ENCODE measurements at places on chromosomes 7 and 10.

DNA sequence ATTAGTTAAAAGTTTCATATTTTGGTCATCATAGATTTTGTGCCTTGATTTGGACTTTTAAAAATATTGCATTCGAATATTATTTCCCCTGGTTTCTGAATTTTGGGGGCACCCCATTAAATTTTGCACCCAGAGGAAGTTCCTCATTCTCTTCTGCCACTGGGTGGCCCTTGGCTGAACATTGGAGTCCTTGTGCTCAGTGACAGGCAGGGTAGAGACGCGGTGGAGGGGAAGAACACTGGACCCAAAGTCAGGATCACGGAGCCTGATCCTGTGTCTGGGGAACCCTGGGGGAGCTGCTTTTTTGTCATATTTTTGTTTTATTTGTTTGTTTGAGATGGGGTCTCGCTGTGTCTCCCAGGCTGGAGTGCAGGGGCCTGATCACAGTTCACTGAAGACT lies 74.7 kb downstream of the MKI67 start:
- no peak for DNase-seq

GRCh38 chr10:124651402-124651891 lies 92.7 kb downstream of the FAM53B start:
- no peak for DNase-seq

- DNase-seq = no peak
Measured at GRCh38 chr10:94251568-94251967, 111.2 kb downstream of the NOC3L start.

- peak; percentile 59 for DNase-seq
Measured at GRCh38 chr7:27640884-27641574, 21.7 kb downstream of the HIBADH start.

DNA sequence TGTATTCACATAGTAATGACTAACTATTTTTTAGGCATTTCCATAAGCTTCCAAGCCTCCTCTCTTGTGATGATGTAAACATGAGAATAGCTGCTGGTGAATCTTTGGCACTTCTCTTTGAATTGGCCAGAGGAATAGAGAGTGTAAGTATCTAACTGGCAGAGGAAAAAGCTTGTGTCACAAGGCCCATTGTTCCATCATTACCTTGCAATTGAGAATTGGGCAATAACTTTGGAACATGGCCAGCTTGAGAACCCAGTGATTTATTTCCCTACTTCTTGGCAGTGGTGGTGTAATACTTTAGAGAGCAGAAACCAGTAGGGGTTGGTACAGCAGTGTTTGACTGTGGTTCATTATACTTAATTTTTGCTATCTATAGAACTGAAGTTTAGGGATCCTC lies 12.0 kb downstream of the IFRD1 start:
- DNase-seq = no peak

GRCh38 chr7:66668677-66669076 lies 40.0 kb downstream of the KCTD7 start:
- no peak for DNase-seq

DNA sequence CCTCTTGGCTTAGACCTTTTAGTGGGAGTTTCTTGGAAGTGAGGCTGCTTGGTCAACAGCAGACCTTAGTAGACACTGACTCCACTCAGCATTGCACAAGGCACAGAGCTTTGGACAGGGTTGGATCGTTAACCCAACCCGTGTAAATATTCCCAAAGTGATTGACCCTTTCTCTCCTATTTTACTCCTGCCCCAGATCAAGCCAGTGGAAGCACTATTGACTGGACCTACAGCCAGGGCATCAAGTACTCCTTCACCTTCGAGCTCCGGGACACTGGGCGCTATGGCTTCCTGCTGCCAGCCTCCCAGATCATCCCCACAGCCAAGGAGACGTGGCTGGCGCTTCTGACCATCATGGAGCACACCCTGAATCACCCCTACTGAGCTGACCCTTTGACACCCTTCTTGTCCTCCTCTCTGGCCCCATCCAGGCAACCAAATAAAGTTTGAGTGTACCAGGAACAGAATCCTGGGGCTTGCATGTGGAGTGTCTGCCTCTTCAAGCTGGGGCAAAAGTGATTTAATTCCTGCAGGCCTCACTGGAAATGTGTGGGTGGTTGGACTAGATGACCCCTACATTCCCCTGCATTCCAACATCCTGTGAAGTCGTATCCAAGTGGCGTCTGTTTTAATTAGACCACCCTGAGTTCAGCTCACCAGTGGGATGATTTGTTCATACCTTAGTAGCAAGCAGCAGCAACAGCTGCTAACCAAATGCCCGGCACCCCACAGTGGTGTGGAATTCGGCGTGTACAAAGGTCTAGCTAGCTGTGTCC lies 7.5 kb downstream of the CPA1 start:
- peak; percentile 61 for DNase-seq

DNA sequence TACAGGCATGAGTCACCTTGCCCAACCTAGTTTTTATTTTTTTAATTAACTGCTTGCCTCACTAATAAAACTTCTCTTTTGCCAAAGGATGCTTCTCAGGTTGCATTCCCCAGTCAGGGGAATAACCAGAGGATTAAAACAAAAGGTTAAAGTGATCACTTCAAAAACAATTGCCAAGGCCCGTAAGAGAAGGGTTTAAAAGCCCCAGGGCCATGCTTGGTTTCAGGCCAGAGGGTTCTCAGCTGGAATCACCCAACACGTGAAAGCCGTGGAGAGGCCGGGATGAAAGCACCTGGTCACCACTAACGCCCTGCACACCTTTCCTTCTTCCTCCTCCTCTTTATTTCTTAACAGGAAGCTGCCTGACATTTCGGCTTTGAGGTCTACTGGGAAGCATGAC lies 587.5 kb downstream of the PTPRN2 start:
- DNase-seq = no peak

DNA sequence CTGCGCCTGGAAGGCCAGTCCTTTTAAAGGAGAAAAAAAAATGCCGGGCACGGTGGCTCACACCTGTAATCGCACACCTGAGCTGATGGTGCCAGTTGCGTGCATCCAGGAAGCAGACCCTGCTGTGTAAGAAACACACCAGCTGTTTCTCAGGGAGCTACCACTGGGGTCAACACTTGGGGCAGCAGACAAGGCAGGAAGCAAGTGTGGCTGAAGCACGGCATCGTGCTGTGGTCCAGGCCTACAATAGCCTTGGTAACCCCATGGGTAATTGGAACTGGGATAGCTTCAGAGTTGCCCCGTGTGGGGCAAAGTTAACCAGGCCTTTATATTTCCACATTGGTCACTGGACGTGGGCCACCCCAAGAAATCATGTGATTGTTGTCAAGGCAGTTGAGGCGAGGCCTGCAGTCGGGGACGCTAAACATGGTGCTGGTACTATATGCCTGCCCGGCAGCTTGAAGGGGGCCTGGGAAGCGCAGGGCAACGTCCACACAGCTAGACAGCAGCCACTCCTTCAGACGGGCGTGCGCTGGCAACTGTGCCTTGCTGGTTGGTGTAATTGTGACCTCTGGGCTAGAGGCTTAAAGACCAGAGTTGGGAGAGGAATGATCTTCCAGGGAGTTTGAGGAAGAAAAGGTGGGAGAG lies 2.5 kb upstream of the TACR2 start:
- DNase-seq = no peak

DNA sequence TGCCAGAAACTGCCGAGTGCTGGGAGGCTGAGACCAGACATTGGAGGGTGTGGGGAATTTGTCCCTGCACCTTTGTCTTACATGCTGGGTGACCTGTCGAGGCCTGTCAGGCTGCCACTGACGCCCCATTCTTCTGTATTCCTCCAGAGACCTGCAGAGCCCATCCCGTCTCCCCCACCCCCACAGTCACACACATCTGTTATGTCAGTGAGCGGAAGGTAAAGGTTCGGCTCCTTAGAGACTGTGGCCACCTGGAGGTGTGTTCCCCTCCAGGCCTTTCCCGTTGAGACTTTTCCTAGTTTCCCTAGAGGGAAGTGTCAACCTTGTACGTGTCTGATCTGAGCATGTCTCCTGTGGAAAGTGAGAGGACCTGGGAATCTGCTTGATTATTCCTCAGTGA lies 84.5 kb downstream of the ATXN7L1 start:
- DNase-seq = no peak

All from eye (tissue), 1 donor.